Activated naive CD8-positive, alpha-beta T cell treated with anti-CD3 and anti-CD28 coated beads for 36 hours (primary cell): ENCODE measurements at places on chromosomes 2 and 18. TPM values are rescaled to one million over a fixed set of nuclear protein-coding genes. Genes with fewer than 3 reads are reported as not detected.

DNA sequence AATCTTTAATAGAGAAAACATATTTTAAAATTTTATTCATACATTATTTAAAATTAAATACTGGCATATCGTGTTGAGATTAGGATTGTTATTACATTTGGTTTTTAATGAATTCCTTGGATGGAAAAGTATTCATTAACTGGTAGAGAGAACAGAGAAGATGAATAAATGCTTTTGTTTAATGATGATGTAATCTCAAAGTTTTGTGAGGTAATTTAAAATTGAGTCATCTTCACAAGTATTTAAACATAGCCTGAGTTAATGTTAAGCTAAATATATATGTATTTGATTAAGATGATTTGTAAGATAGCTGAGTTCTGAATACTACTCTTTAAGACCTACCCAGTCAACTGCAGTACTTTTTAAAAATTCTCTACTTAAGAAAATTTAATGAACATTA is 713.4 kb upstream of the VRK2 start:
- DNase-seq, result no peak

DNA sequence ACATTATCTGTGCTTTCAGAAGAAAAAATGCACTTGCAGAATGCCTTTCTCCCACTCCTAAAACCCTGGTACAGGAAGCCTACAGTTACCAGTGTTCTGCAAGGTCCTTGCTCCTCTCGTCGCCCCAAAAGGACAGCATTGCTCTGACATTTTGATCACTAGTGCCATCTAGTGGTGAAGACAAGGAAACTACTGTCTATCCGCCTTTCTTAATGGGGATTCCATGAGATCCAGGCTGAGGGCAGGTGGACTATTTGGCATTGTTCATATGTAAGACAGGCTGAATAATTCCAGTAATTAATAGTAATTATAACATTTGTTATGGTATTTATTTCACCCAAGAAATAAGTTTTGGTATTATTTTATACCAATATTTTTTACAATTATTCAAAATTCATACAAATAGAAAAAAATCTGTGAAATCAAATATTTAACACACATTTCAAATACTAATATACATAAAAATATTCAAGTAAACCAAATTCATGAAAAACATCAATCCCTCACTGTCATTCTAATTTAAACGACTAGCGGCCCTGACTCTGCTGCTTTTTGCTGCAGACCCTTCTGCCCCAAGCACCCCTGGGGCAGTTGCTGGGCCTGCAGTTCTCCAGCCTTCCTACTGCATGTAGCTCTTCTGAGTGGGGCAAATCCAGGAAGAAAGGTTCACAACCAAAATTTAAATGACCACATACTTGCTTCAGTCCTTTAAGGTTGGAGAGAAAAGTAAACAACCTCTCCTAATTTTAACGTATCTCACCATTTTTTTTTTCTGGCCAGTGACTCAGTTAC is 19.0 kb downstream of the TPGS2 start:
- no peak for DNase-seq

DNA sequence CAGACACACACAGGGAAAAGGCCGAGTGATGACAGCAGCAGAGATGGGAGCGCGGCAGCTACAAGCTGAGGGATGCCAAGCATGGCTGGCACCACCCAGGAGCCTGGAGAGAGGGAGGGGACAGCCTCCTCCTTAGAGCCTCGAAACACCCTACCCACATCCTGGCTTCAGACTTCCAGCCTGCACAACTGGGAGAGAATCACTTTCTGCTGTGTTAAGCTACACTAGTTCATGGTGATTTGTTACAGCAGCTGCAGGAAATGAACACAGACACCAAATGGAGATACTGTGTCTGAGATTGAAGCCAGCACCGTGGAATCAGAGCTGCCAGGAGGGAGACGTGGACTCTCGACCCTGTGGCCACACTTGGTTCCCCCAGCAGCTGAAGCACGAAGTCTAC is 27.5 kb upstream of the FOSL2 start:
- DNase-seq, result no peak

- no peak for DNase-seq
Observed at GRCh38 chr2:236768393-236769140, 198.9 kb downstream of the ACKR3 start.

DNA sequence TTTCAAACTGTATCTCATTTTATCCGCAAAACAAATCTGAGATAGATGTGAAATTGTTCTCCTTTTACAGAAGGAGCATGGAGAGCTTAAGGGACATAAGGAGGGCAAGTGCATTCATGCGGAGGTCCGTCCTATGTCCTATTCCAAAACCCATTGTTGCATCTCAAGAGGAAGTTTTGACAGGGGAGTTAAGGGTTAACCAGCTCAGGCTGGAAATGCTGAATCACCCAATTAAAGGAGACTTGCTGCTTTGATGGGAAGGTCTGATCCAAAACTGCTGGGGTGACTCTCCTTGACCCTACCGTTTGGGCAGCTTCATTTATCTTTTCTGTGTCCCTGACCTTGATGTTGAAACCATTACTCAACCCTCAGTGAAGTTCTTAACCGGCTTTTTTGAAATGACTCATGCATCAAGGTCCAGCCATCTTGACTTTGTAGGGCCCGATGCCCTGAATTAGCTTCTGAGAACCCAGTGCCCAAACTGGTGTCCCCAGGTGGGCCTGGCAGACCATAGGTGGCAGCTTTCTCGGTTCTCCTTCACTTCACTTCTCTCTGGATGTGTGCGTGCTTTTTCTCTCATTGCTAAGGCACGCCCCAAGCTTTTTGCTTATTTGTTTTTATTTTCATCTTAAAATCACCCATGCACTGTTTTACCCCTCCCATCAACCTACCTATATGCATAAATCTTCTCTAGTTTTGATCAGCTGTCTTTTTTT is 15.9 kb upstream of the TXNDC2 start:
- no peak for DNase-seq

- DNase-seq, result no peak
Observed at GRCh38 chr18:62009521-62009920, 116.7 kb upstream of the RNF152 start.

- no peak for DNase-seq
Observed at GRCh38 chr18:58069099-58069498, 25.1 kb downstream of the NEDD4L start.

DNA sequence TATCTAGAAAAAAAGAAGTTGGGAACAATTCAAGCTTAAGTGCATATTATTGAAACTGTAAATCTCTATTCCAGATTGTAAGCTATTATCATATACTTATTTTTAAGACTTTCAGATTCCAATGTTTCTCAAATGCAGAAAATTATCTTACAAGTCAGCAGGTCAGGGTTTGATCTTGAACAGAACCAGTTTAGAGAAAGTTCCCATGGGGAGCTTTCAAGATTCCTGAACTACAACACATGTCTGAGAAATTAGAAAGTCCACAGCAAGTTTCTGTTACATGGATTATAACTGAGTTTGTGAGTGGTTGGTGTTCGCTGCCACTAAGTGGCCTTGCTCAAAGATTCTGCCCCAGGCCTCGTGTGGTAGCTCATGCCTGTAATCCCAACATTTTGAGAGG is 31.6 kb upstream of the SP3 start:
- DNase-seq, result no peak

DNA sequence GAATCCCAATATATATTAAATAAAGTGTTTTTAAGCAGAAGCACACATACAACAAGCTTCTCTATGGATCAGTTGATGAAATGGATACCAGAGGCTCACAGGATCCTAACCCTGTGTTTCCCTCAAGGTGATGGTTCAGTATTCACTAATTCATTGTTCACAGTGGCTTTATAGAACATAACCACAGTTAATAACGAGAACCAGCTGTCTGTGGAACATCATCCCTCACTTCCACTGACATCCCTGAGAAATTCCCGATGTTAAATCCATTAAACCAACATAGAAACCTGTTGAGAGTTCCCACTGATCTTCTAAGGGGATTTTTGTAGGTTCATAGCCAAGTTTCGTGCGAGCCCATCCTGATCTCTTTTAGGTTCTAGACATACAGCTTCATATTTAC is 29.0 kb downstream of the CCDC195 start:
- DNase-seq, result no peak

The NYAP2 gene
- total RNA-seq, result not detected

DNA sequence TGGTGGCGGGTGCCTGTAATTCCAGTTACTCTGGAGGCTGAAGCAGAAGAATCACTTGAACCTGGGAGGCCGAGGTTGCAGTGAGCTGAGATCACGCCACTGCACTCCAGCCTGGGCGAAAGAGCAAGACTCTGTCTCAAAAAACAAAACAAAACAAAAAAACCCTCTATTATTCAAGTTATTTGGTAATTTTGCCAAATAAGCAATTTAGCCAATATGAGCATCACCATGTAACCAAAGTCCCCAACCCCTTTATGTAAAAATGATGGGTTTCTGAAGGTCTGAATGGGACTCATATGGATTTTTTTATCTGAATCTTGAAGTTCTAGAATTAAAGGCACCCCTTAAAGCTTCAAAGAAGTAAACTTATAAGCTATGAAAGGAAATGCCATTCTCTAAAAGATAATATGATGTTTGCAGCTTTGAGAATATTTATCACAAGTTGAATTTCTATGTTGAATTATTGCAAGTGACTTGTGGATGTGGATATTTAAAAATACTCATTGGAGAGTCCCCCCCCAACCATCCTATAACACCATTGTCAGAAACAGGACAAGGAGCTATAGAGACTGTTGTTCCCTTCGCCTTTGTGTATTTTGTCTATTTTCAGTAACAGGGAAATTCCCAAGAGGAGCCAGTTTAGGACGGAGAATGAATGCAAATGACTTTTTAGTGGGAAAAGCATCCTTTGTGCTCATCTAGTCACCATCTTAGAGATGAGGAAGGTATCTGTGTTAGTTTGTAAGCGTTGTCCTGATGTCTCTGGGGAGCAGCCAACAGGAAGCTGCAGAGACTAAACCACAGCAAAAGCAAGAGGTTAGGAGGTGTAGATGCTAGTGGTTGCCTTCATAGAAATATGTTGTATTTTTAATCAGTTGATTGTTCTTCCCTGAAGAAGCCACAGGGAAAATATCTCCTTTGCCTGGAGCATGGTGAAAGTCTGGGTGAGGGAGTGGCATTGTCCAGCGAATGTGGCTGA is 68.3 kb downstream of the TET3 start:
- DNase-seq, result no peak

DNA sequence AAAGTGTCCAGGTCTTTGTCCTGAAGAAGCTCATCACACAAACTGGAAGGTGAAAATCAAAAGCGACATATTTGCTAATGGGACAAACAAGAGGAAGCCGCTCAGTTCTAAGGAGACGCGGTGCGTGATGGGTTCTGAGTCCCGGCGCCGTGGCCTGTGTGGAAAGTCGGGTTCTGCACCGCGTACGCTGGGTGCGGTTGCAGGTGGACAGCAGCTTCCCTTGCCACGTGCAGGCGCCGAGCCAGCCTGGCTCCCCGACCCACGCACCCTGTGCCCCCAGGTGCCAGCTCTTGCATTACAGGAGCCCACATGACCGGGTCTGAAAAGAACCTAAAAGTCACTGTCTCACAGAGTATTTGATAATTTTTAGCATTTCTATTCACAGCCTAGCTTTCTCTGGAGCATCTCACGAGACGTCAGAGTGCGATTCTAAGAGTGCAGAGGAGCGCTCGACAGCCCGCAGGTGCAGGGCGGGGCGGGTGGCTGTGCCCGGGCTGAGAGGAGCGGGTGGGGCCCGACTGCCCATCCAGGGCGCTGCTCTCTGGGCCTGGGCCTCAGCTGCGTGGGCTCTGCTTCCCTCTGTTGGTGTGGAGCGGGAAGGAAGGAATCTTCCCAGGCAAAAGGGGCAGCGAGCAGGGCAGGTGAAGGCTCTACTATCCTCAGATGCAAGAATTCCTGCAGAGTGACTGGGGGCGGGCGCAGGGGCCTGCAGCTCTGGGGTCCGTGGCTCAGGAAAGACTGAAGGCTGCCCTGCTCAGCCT is 39.4 kb downstream of the MYT1L start:
- no peak for DNase-seq

GRCh38 chr2:223954401-223954800 is 2.9 kb upstream of the MRPL44 start:
- DNase-seq, result no peak

GRCh38 chr18:22320771-22321170 is 96.9 kb downstream of the CTAGE1 start:
- no peak for DNase-seq

The BAZ2B gene
- total RNA-seq, result 8.3 TPM

The RNF144A gene
- total RNA-seq, result 29.7 TPM

DNA sequence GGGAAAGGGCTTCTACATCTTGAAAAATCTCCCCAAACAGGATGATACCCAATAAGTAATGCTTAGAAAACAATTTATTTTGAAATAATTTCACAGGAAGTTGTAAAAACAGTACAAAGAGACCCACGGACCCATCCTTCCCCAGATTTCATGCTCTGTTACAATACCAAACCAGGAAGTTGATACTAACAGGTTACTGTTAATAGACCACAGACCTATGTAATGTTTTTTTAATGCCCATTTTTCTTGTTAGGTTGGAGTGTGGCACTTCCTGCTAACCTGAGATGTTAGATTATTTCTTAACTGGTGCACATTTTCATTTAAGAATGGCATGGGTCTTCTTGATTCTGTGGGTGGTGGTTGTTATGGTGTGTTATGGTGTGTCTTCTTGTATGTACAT is 21.4 kb upstream of the MGAT5 start:
- DNase-seq, result no peak

The LINC00305 gene
- total RNA-seq, result not detected

DNA sequence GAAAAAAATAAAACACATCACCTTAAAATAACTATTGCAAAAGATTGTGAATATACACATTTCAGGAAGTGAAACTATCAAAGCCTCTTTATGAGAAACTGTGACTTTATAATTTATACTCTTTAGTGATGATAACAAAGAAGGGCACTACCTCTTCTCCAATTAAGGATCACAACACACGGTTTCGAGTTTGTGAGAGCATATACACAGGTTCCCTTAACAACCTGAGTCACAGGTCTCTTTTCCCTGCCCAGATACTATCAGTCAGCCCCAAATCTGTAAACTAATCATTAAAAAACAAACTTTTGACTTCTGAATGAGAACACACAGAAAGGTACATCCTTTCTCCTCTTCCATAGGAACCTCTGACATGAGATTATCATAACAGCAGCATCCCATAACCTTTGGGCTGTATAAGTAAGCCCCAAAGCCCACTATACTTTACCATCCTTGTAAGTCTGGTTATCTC is 44.9 kb downstream of the PTPN2 start:
- no peak for DNase-seq

DNA sequence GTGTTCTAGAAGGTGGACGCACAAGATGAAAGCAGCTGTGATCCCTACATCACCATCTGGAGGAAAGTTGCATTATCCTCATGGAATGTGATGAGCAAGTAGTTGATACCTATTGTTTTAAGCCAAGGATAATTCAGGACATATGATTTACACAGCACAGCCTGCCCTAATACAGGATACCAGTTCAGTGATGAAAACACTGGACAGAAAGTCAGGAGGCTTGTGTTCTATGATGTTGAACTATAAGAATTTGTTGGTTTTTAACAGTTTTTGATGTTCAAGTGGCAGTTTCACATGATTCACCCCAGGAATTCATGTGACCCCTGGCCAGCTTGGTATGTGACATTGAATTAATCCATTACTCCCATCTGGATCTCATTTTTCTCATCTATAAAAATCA is 6.2 kb upstream of the CHST10 start:
- DNase-seq, result no peak

DNA sequence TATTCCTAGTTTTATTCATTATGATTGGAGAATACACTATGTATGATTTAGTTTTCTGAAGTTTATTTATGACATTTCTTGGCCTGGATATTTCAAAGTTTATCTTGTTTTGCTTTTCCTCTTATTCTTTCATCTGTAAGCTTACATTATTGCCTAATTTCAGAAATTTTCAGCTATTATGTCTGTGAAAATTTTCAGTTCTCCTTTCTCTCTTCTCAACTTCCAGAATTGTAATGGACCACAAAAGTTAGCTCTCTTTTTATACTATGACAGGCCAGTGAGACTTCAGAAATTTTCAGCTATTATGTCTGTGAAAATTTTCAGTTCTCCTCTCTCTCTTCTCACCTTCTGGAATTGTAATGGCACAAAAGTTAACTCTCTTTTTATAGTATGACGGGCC is 97.2 kb upstream of the SCN7A start:
- DNase-seq, result no peak
